Stimulated activated CD8-positive, alpha-beta memory T cell treated with anti-CD3 and anti-CD28 coated beads, Interleukin-15, amount 100 ng/mL, for 48 hours (primary cell): ENCODE measurements at places on chromosomes 16 and 17.

DNA sequence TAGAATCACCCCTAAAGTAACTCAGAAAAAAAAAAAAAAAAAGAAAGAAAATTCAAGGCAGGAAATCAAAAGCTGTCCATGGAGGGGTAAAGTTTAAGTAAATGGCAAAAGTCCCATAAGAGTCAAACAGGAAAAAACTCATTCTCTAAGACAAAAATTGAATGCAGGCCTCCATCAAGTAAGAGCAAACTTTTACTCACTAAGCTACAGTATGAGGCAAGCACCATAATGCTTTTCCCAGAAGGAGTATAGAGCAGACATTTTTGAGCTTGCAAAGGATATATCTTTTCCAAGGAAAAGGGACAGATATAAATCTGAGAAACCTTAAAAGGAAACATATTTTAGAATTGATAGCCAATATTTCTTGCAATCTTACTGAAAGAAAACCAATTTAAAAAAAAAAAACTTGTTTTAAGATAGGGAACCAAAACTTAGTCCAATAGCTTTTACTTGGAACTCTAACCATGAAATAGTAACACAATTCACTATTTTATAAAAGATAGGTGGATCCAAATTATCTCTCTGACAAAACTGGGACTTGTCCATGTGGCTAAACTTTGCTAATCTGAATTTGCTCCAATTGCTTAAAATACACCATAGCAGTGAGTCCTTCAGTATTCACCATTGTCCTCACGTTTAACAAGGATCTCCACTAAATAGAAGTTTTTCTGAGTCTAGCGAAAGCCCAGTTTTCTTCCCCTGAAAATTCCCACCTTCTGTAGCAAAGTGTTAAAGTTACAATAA, 99.8 kb downstream of the CDH11 start:
- DNase-seq: no peak

- no peak for DNase-seq
These were observed 28.0 kb upstream of the UBE2G1 start for GRCh38 chr17:4394208-4395110.

DNA sequence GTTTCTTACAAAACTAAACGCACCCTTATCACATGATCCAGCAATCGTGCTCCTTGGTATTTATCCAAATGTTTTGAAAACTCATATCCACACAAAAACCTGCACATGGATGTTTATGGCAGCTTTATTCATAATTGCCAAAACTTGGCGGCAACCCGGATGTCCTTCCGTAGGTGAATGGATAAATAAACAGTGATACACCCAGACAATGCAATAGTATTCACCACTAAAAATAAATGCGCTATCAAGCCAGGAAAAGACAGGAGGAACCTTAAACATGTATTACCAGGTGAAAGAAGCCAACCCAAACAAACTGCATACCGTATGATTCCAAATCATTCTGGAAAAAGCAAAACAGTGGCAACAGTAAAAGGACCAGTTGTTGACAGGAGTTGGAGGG, 10.0 kb downstream of the SPATA32 start:
- no peak for DNase-seq

GRCh38 chr16:26396511-26397235, 670.1 kb upstream of the C16orf82 start:
- DNase-seq: no peak

GRCh38 chr16:67539691-67540635, 11.3 kb downstream of the RIPOR1 start:
- no peak for DNase-seq

GRCh38 chr16:81239367-81240121, 1.1 kb downstream of the BCO1 start:
- DNase-seq: no peak

- DNase-seq: peak; percentile 60
These were observed 13.7 kb downstream of the N4BP1 start for GRCh38 chr16:48596326-48596725.

DNA sequence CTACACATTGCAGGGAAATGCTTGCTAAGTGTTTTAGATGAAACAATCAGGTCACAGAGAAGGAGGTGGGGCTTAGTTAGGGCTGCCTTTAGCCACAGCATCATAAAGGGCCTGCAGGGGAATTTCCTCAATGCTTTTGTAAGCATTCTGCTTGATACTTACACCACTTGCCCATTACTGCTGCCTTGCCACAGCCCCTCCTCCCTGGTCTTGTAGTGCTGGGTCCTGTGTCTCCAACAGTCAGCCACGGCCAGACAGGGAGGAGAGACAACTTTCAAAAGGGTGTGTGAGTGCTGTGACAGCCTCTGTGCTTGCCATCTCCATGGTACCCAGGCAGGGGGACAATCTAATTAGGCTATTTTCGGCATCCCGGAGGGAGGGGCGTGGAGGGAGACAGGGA, 111.2 kb downstream of the SHISA9 start:
- DNase-seq: no peak

GRCh38 chr17:80942423-80943345, 49.0 kb upstream of the CHMP6 start:
- no peak for DNase-seq

DNA sequence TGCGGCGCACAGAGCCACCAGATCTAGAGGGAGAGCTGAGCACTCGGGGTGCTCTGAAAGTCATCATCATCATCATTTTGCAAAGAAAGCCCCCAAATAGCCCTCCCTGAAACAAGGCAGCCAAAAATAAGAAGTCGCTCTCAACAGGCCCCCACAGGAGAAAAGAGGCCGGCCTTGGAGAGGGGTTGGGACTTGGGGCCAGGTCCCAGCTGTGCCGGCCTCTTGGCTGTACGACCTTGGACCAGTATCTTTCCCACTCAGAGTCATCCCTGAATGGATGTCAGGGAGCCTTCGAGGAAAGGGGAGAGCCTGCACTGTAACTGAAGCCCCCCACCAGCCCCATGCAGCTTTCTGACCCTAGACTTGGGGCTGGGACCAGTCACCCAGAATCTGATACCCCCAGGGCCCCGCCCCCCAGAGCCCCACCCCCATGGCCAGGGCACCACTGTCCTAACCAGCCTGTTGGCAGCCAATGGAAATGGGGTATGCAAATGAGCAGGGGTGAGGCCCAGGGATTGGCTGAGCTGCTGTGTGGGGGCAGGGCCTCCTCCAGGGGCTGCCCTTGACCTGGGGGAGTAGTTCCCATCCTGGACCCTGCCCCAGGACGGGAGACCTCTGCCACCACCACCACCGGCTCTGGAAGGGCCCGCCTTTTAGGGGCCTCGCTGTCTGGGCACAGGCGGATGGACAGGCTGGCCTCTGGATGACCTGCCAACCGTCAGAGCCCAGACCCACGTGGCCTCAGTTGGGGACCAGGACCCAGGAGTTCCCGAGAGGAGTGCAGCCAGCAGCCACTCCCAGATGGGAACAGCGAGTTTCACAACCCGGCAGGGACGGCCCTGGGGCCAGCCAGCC, 15.4 kb downstream of the ZFPM1 start:
- no peak for DNase-seq

GRCh38 chr16:86616906-86617305, 38.6 kb downstream of the FOXL1 start:
- no peak for DNase-seq

DNA sequence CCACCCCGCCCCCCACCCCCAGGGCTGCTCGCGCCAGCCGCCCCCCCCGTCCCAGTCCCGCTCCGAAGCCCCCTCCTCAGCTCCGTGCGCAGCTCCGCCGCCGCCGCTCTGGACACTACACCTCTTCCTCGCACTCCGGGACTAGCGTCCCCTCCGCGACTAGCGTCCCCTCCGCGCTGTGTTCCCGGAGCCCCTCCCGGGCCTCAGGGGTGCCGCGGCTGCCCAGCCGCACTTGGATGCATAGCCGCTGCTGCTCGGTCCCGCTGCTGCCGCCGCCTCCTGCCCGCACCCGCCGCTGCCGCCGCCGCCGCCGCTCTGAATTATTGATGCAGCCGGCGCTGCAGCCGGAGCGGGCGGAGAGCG, at the start of gene CBLN1:
Gene CBLN1 (minus strand): TSS at position 359 of the 363 bp plus-strand sequence. CDS start 373 bp downstream, outside the sequence.
- no peak for DNase-seq

- DNase-seq: no peak
These were observed 15.5 kb upstream of the IL17C start for GRCh38 chr16:88622866-88623265.

- no peak for DNase-seq
These were observed 241.6 kb upstream of the SALL1 start for GRCh38 chr16:51392521-51393187.

DNA sequence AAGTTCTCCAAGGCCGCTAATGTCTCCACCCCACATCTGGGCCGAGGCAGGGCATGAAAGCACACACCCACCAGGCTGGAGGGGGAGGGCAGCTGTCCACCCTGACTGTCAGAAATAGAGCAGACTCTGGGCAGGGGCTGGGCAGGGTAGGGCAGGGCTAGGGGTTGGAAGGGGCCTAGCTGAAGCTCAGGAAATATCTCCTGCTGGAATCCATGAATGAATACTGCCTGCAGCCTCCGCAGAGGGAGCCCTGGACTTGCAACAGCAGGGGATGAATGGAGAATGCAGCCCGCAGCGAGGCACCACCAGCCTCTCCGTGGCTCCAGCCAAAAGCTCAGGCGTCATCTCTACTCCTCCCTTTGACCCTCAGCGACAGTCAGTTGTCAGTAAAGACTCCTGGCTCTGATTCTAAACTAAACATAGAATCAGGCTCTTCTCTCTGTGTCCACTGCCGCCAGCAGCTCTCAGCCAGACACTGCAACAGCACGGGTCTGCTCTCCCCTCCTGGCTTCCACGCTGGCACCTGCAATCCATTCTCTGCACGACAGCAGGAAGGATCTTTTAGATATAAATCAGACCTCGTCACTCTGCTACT, 23.9 kb upstream of the NGFR start:
- no peak for DNase-seq

- DNase-seq: no peak
These were observed 60.5 kb downstream of the RAP1GAP2 start for GRCh38 chr17:2856727-2857126.

- no peak for DNase-seq
These were observed 16.4 kb downstream of the SAP30BP start for GRCh38 chr17:75683583-75683982.

- no peak for DNase-seq
These were observed 4.2 kb downstream of the ITGAE start for GRCh38 chr17:3796822-3797170.

DNA sequence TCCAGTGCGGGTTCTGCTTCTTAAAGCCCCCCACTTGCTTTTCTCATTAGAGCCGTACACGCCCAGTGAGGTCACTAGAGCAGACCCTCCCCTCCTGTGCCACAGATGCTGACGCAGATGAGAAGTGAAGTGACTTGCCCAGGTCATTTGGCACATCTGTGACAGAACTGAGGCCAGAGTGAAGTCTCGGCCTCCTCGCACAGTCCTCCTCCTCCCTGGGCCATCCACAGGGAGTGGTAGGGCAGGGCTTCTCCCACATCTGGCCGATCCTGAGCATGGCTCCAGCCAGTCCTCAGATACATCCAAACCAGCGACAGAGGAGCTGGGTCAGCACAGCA, 15.3 kb upstream of the TBX2 start:
- DNase-seq: no peak

GRCh38 chr17:6259899-6260298, 175.0 kb downstream of the AIPL1 start:
- DNase-seq: no peak

DNA sequence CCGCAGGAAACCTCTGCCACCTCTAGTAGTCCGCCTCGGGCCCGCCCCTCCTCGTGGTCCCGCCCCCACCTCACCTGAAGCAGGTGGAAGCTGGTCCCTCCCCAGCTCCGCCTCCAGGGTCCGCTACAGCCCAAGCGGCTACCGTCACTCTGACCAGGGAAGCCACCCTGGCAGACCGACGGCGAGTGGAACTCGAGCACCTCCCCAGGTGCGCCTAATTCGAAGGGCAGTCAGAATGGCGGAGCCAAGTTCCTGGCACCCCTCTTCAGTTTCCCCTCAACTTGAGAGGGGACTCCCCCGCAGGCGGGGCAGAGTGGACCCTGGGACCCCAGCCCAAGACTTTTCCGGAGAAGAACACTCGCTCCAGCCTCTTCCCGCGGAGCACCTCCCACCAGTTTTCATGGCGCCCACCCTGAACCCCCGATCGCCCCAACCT, 507 bp downstream of the FHOD1 start:
- DNase-seq: no peak

DNA sequence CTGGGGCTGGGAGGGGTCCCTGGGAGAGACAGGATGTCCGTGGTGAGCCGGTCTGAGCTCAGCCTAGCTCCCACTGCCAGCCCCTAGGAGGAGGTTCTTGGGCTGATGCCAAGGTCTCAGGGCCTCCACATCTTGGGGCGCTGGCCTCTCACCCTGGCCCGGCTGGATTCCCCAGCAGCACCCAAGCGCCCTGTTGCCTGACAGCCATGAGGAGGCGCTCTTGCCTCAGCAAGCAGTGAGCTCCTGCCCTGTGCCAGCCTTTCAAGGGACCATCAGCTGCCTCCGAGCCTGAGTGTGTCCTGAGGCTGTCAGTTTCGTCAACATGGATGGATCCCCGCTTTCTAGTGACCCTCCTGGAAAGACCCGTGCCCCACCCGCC, 234.9 kb upstream of the CIBAR2 start:
- no peak for DNase-seq

DNA sequence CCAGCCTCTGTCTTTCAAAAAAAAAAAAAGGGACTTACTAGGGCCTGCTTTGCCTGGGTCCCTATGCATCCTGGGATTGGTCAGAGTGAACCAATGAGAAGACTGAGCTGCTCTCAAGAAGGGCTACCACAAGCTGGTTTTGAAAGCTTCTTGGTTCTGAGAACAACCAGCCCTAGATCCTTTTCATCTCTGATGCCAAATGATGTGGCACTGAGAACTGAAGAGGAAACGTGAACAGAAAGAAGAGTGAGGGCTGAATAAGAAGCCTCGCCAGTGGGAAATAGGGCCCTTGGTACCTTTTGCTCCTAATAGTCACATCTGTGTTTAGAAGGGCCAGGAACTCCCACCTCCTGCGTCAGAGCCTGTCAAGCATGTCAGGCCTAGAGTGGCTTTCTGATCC, 10.7 kb downstream of the TACO1 start:
- DNase-seq: no peak

DNA sequence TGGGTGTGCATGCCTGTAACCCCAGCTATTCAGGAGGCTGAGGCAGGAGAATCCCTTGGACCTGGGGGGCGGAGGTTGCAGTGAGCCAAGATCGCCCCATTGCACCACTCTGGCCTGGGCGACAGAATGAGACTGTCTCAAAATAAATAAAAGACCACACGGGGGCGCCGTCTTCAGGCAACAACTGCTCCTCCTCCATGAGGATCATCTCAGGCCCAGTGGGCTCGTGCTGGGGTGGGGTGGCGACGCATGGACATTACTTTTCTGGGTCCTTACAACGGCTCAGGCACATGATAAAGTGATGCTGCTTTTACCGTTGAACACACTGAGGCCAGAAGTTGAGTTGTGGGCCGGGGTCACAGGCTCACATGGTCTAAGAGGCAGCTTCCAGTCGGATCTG, 56.2 kb downstream of the PRMT7 start:
- DNase-seq: peak; percentile 25

- no peak for DNase-seq
These were observed 33.5 kb downstream of the PPM1E start for GRCh38 chr17:58789160-58789559.

DNA sequence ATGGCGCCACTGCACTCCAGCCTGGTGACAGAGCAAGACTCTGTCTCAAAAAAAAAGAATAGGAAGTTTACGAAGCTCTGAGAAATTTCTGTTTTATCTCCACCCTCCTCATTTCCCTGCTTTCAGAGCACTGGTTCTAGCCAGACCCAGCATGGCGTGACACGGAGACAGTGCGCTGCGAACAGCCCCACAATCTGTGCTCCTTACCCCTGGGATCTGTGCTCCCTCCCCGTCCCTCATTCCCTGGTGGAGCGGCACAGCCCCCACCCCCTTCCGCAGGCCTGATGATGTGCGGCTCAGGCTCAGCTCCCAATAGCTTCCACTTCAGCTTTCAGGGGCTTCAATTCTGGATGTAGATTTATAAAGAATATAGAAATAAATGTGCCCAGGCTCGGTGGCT, 56.1 kb upstream of the ENDOV start:
- no peak for DNase-seq

- DNase-seq: no peak
These were observed 29.6 kb downstream of the NPTX1 start for GRCh38 chr17:80446645-80447405.
